Skeletal muscle cell (primary cell): ENCODE measurements at places on chromosomes 5 and 9.
A peak's percentile ranks its signal among the peaks of the same experiment; 100 is the strongest.

DNA sequence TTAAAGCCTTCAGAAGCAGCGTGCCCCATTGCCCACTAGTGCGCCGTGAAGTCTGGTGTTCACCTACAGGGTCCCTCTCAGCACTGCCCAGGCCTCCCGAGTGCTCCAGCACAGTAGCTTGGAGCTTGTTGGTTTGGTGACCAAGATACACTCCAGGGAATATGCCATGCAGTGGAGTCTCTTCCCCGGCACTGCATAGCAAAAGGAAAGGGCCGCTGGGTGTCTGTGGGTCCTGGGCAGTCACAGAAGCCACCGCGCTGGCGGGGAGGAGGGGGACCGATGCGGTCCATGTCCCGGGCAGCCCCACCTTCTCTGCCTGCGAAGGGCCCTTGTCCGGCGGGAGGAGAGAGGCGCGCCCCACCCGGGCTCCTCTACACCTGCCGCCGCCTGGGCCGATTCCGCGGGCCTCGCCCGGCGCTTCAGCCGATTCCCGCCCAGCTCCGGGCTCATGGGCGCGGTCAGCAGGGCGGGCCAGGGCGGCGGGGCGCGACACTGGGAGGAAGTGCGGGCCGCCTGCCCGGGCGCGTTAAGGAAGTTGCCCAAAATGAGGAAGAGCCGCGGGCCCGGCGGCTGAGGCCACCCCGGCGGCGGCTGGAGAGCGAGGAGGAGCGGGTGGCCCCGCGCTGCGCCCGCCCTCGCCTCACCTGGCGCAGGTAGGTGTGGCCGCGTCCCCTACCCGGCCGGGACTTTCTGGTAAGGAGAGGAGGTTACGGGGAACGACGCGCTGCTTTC lies at the start of gene SYK:
Gene SYK (plus strand): TSS at position 579 of the 732 bp plus-strand sequence. CDS start 42,080 bp downstream, outside the sequence.
- DNase-seq, result no peak

GRCh38 chr9:84163052-84163650 lies 177.4 kb downstream of the SLC28A3 start:
- no peak for DNase-seq

GRCh38 chr9:137240841-137241489 lies at the start of gene TUBB4B:
TSS of gene TUBB4B (plus strand) at chr9:137241287. CDS start at chr9:137241361, 74 bp downstream.
- peak; percentile 100 for DNase-seq

DNA sequence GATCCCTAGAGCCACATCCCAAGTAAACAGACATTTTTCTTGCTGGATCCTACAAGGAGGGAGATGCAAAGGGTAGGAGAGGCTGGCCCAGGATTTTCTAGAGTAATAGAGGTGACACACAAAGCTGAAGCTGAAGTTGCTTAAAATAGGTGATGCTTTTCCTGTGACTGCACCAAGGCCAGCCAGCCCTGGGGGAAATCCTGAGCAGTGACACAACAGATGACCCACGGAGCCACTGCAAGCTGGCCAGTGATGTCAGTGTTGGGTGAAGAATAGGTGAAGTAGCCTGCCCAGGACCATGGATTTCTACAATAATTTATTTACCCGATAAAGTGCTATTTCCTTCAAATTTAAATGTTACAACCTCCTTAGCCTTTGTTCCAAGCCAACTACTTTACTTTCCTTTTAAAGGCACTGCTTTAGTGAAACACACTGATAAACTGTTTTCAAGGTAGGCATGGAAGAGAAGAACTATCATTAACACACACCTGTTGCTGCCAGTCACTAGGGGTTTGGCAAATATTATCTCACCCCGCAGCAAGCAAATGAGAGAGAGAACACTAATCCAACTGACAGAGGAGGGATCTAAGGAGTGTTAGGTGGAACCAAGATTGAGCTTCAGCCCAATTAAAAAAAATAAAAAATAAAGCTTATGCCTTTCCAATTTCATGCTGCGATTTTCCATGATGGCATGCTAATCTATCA lies 123.5 kb downstream of the CTNND2 start:
- no peak for DNase-seq

DNA sequence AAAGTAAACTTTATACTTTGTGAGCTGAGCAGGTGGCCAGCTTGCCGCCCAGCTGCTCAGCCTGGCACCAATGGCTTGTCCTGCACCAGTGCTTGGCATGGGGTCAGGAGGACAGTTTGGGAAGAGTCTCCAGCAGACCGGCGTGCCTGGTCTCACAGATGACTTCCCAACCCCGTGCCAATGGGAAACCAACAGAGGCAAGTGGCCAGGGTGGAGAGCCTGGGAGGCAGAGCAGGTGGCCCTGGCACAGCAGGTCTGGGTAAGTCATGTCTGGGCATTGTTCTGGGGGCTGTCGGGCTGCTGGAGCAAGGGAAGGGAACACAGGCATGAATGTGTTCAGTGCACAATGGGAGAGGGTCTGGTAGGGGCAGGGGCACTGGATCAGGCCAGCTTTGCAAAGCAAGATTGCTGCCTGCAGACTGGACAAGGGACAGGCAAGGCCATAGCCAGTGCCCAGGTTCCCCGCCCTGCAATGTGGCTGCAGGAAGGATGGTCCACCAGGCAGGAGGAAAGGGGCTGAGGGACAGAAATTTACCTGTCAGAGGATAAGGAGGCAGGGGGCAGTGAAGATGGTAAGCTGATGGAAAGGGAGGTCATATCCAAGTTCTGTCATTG lies 76.2 kb upstream of the ALDH1B1 start:
- DNase-seq, result no peak

- no peak for DNase-seq
Observed at GRCh38 chr5:109945097-109945678, 255.5 kb downstream of the MAN2A1 start.

GRCh38 chr9:134842321-134842720 lies 38.3 kb upstream of the FCN2 start:
- no peak for DNase-seq

DNA sequence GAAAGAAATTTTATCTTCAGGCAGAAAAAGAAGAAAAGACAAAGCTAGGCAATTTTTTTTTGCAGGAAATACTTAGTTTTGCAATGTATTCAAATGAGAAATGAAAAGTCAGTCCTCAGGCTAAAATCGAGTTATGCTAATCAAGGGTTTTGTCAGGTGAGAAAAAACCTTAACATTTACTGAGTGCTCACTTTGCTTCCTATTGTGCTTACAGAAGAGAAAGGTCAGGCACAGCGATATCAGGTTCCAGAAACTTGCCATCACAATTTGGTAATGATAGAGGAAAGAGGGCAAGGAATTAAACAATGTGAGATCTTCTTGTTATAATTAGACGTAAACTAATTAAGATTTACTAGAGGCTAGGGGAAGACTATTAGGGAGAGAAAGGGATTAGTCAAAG lies 431.7 kb upstream of the CTNND2 start:
- no peak for DNase-seq
